ENCODE measurements at places on chromosomes 6 and 20.
A peak's percentile ranks its signal among the peaks of the same experiment; 100 is the strongest.

GRCh38 chr6:170424604-170425126, 118.1 kb downstream of the FAM120B start:
- DNase-seq: no peak

GRCh38 chr6:7147051-7147671, 39.4 kb downstream of the RREB1 start:
- DNase-seq: no peak

- no peak for DNase-seq
These were observed 4.7 kb downstream of the GCLC start for GRCh38 chr6:53540129-53540692.

GRCh38 chr6:37686111-37686510, 11.6 kb downstream of the MDGA1 start:
- no peak for DNase-seq

- DNase-seq: no peak
These were observed 115.1 kb upstream of the LAMP5 start for GRCh38 chr20:9399322-9399721.

GRCh38 chr20:573414-574296, 30.1 kb upstream of the CSNK2A1 start:
- DNase-seq: no peak

- no peak for DNase-seq
These were observed 22.9 kb downstream of the CYP21A2 start for GRCh38 chr6:32060966-32061655.

- peak; percentile 46 for DNase-seq
These were observed 18.3 kb downstream of the MARCKS start for GRCh38 chr6:113875470-113875869.
